Activated CD4-positive, alpha-beta T cell treated with anti-CD3 and anti-CD28 coated beads, Interleukin-2, amount 50 U/mL, for 24 hours (primary cell): ENCODE measurements at places on chromosomes 12 and 14.

- no peak for DNase-seq
These were observed 56.4 kb downstream of the RAB35 start for GRCh38 chr12:120060196-120060595.

DNA sequence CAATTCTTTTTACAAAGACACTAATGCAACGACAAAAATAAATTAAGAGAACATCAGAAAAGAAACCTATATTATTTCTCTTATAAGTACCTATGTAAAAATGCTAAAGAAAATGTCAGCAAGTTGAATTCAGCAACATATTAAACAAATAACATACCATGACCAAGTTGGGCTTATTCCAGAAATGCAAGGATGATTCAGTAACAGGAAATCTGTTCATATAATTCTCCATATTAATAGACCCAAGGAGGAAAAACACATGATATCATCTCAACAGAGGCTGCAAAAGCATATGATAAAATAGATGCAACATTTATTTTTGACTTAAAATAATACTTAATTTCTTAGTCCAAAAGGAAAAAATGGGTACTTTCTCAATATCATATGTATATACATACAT is 25.1 kb upstream of the GPHB5 start:
- no peak for DNase-seq

GRCh38 chr14:90060312-90060964 is 1.4 kb upstream of the KCNK13 start:
- peak; percentile 26 for DNase-seq

- DNase-seq = no peak
These were observed 10.6 kb downstream of the SERPINA3 start for GRCh38 chr14:94622653-94623421.

DNA sequence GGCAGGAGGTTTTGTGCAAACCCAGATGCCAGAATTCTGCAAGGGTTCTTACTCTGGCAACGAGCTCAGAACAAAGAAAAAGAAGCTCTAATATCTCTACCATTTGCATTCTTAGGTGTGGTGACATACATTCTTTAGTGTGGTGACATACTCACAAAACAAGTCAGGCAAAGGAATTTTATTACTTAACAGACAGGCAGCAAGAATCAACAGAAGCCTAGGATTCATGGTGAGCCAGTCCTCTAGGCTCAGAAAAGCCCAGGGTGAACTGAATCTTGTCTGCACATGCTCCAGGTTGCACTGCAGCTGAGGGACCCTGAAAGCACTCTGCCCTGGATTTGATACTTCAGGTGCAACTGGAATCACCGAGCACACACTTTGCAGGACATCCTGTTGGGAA is 122.4 kb upstream of the PTPRQ start:
- no peak for DNase-seq

DNA sequence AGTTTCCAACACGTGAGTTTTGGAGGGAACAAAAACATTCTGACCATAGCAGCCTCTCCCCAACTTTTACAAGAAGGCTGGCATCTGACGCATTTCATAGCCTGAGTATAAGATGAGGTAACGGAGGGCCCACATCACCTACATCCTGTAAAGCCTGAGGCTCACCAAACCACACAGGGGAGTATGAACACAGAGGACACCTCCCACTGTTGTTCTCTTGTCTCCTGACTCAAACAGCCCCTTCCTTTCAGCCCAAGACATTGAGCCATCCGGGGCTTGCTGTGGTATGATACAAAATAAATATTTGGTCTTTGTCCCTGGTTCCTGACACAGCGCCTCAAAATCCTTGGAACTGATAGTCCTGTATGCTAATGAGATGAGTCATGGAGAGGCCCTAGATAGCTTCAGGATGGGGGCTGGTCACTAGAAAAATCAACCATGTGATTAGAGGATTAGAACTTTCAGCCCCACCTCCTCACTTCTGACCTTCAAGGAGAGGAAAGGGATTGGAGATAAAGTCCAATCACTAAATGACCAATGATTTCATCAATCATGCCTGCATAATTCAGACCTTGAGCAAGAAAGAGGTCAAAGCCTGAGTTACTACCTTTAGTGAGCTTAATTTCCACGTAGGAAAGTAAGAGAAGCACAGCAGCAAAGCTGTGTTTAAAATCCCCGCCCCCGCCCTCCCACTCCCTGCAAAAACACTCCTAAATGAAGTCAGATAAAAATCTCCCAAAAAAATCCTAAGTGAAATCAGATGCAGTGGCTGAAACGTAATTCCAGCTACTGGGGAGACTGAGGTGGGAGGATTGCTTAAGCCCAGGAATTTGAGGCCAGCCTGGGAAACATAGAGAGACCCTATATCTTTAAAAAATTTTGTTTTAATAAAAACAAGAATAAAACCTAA is 236.4 kb downstream of the PCNX1 start:
- DNase-seq = peak; percentile 13

DNA sequence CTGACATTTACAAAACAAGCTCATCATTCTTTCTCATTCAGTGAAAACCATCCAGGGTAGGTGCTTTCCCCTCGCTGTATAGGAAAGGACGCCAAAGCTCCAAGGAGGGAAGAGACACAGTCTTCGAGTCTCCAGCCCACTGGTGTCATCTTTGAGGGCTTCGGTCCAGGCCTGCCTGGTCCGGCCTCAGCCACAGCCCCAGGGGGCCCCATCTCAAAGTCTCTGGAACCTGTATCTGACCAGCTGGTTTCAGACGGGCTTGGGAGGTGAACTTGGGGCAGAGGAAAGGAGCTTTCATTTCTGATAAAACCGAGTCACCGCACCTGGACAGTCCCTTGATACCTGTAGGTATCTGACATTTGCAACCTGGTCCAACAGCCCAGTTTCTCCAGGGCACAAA is 229.5 kb upstream of the RTL1 start:
- DNase-seq = no peak

DNA sequence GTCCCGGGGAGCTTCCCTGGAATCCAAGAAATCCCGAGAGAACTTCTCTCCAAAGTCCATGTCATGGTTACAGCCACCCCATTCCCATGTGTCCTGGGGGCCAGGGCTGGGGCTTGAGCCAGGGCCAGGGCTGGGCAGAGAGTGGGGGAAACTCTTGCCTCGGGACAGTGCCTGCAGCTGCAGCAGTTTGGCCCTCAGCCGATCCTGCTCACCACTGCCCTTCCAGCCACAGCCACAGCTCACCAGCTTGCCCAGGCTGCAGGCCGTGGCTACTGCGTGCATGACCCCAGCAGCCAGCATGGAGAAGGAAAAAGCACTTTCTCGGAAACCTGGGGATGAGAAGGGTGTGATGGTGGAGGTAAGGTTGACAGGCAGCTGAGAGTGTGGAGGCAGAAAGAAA is 3.5 kb downstream of the WNT10B start:
- DNase-seq = no peak

GRCh38 chr12:132551641-132552031 is 58.7 kb downstream of the LRCOL1 start:
- no peak for DNase-seq

DNA sequence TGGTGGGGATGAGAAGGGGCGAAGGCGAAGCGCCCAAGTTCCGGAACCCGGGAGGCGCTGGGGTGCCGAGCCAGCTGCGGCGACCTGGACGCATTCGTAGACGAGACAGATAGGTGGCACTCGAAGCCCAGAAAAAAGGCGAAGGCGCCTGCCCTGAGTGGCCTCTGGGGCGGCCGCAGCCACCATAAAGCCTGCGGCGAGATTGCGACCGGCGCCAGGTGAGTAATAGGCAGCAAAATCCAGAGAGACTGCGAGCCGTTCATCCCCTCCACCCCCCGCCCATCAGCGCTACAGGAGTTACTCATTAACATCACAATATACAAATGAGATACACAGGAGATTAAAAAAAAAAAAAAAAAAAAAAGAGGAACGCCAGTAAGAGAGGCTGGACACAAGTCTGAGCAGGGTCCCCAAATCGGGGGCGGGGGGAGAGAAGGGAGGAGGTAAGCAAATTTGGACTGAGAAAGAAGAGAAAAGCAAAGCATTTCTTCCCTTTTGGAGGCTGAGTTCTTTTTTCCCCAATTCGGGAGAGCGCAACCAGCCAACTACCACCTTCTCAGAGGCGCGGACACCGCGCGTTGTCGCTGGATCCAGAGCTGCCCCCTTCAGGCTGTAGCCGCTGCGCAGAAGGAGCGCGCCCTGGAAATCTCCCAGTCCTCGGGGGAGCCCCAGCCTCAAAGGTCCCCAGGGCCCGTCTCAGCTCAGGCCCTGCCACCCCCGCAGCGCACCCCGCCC is 15.7 kb downstream of the TBX3 start:
- no peak for DNase-seq

DNA sequence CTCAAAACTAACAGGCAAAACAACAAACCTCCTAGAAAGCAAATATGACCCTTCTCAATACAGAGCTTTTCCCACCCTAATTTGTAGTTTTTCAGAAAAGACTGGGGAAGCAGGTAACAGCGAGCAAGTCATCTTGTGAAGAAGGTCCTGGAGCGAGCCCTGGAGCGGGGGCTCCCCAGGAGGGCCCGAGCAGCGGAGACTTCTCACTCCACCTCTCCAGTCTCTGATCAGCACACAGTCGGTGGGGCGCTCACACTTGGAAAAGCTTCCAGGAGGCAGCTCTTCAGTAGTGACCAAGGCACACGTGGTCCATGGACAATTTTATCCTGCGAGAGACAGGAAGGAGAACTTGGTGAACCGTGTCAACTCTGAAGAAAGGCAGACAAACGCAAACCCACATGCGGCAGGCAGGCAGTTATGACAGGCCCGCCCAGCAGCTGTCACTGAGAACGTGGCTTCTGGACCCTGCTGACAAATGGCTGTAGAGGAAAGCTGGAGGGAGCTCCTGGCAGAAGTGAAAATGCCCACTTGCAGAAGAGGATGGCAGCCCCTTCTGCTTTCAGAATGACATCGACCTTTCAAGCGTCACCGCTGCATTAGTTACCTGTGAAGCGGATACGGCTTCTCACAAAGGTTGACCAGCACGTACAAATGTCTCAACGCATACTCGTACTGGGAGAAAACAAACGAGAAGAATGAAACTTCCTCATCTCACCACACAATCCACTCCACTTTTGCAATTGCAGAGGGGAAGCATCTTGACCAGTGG is 44.2 kb downstream of the LGMN start:
- DNase-seq = no peak

- DNase-seq = no peak
These were observed 128.9 kb downstream of the SNAPC1 start for GRCh38 chr14:61891170-61891569.

DNA sequence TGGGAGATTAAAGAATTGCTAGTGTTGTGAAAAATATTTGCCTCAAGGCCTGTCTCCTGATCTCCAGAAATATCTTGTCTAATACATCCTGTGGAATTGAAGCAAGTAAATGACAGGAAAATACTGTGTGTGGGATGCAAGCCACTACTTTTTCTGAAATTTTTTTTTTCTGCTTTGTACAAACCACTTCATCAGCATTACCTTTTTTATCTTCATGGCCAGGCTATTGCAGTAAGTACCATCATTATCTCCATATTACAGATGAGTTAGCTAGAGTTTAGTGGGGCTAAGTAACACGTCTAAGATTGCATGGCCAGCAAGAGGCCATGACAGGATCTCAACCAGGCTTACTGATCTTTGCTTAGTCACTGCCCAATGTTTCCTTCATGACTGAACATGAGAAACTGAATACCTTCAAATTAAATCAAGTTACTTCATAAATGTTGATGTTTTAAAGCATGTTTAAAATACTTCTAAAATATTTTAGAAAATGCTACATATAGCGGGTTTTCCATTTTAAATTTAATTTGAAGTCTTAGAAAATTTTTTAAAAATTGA is 273.7 kb downstream of the SLC6A15 start:
- DNase-seq = no peak
